ENCODE measurements at places on chromosomes 7 and 10.
A peak's percentile ranks its signal among the peaks of the same experiment; 100 is the strongest.

DNA sequence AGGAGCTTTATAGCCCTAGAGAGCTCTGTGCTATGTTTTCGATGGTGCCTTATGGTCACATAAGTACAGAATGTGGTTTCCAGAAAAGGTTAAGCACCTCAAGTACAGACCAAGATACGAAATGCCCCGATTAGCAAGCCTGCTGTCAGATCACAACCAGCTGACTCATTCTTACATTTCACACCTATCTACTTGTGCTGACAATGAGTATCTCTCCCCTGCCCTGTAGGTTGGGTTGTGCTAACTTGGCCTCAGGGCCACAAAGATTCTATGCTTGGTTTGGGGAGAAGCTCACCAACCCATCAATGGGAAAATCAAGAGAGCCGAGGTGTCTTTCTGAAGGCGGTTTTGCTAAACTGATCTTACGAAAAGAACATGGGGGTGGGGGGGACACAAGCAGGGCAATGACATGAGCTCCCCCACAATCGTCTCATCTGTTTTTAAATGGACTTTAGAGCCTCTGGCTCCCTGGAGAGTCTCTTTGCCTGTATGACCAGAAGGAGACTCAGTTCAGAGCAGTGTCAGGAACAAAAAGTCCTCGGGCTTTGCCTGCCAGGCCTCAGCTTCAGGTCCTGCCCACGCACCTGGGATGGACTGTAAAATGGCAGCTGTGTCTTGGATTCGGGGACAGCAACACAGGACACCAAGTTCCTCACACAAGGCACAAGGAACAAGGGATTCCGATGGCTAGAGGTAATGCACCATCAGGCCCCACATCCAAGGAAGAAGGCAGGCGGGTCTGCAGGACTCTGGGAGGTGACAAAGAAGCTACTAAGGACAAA lies 55.1 kb downstream of the FAM53B start:
- DNase-seq = no peak

DNA sequence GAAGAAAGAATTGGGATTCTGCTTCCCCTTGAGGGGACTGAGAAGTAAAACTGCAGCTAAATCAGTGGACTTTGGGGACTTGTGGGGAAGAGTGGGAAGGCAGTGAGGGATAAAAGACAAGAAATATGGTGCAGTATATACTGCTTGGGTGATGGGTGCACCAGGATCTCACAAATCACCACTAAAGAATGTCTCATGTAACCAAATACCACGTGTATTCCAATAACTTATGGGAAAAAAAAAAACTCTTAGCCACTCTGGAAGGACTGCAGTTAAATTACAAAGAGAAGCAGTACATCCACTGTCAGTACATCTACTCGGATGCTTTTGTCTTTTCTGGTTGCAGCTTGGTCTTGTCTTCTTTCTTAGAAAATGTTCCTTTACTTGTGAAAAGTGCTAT lies 27.4 kb upstream of the GOT1 start:
- DNase-seq = no peak

DNA sequence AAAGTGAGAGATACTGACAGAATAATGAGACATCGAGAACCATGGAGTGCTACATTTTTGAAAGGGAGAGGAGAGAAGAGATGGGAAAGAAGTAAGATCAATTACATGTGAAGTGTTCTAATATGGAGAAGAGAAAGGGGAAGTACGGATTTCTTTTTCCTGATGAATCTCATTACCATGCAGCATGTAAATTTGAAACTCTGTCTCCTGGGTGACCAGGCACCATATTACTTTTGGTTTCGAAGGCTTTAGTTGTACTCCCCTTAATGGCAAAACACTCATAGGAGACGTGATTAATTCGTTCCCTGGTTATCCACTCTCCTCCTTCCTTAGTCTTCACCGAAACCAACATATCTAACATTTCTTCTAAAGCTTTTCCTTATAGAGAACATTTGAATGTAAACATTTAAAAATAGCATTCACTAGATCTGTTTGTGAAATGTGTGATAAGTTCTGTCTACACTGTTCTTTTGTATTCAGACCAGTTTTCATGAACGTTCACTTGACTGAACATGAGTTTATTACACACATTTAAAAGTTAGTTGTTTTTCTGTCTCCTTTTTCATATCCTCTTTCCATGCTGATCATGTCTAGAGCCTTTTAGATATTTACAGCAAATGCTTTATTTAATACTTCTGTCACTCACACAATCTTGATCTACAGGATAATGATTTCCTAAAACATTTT lies 80.2 kb upstream of the MSRB2 start:
- no peak for DNase-seq

GRCh38 chr7:1767524-1767923 lies 97.4 kb downstream of the ELFN1 start:
- DNase-seq = no peak

GRCh38 chr10:123038782-123039631 lies 30.2 kb downstream of the ACADSB start:
- peak; percentile 3 for DNase-seq

GRCh38 chr7:96131525-96131924 lies 190.4 kb downstream of the SLC25A13 start:
- DNase-seq = no peak
